ENCODE measurements at places on chromosomes 13 and 19.

DNA sequence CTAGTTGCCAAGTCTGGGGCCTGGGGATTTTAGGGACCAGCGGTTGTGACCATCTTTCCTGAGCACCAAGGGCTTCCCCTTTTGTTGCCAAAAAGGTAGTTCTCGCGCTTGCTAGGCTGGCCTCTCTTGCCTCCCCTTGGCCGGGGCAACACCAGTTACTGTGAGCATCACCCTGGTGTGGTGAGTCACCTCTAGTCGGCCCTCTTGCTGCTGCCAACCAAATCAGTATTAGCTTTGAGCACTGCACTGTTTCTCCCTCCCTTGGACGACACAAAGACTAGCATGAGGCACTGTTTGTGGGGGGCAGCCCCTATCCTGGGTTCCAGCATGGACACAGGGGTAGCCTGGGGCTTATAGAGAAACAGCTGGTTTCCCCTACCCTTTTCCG, 6.9 kb downstream of the SYDE1 start:
- no peak for DNase-seq

GRCh38 chr19:32498648-32499200, 82.3 kb upstream of the PDCD5 start:
- DNase-seq, result no peak

DNA sequence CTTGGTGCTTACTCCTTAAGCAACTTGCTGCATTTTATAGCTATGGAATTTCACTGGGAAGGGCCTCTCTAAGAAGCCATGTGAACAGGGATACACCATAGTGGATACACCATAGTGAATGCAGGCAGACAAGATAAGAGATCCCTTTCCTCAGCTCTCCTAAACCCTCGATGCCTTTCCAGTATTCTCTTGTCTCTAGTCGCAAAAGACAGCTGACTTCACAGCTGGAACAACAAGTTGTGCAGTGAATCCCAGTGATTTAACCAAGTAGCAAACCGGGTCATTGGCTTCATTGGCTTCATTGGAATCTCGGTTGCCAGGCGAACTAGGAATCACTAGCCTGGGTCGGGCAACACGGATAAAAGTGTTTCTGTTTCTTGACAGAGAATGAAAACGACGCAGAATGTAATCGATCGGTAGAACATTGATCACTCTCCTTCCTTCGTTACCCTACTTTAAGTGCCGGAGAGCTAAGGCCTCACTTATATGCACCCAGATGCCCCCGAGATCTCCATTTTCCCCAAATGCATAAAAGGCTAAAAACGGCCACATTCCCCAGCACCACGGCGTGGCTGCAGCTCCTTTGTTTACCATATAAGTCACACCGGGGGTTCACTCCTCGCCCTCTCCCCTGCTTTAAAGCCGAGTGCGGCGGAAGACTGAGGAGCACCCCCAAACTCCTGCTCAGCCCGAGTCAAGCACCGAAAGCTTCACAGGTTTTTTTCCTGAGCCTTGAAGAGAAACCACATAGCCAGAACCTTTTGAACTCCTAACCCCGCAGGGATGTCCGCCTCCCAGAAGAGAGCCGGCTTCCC, 674 bp downstream of the TRPC4 start:
- no peak for DNase-seq

DNA sequence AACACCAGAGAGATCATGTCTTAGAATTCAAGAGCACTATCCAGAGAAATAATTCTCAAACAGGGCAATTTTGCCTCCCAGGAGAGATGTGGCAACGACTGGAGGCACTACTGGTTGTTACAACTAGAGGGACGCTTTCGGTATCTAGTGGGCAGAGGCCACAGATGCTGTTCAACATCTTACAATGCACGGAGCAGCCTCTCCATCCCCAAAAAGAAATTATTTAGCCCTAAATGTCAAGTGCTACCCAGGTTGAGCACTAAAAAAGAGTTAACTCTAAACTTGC, 78.6 kb downstream of the ABCC4 start:
- DNase-seq, result peak; percentile 68

Measured in GM12865 (cell line).